ENCODE measurements at places on chromosomes 12 and 14. TPM values are rescaled to one million over a fixed set of nuclear protein-coding genes. Genes with fewer than 3 reads are reported as not detected.
A peak's percentile ranks its signal among the peaks of the same experiment; 100 is the strongest.

DNA sequence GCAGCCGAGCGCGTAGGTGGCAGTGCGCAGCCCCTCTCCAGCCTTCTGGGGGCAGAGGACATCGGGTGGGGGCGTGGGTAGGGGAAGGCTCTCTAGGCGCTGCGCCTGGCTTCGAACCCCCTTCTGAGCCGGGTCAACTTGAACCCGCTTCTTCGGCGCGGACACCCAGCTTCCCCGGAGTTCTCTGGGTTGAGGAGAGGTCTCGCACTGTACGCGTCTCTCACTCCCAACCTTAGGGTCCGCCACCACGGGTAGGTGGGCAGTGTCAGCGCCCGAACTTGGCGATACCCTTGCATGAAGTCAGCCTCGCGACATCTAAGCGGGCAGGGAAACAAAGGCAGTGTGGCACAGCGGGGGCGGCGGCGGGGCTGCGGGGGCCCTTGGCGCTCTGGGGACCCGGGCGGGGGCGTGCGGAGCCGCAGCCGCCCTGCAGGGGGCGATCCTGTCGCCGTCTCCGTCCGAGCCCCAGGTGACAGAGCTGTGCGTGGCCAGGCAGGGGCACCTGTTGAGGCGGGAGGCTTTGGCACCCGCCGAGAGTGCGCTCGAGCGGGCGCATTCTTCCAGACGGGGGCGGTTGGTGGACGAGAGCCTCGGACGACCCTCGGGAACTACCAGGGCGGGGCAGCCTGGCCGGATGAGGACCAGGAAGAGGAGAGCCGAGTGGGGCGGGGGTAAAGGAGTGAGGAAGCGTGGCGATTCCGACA, 1.1 kb downstream of the GALNT16 start:
- H3K4me3 ChIP-seq = peak overlapping the region; percentile 56
- no peak overlapping the region for H3K27ac ChIP-seq
- no peaks in the 10 kb centered on the region for H3K36me3 ChIP-seq

Gene FGD4
- 0.69 TPM for total RNA-seq

Gene CTSG
- total RNA-seq = not detected

GRCh38 chr12:32522331-32523221, 123.2 kb downstream of the FGD4 start:
- H3K27me3 ChIP-seq = no peaks in the 10 kb centered on the region
- no peak for DNase-seq
- H3K27ac ChIP-seq = no peak overlapping the region
- no peak overlapping the region for H3K4me3 ChIP-seq
- peaks cover 6% of the 10 kb centered on the region for H3K4me1 ChIP-seq

Gene OR6C3
- total RNA-seq = not detected

DNA sequence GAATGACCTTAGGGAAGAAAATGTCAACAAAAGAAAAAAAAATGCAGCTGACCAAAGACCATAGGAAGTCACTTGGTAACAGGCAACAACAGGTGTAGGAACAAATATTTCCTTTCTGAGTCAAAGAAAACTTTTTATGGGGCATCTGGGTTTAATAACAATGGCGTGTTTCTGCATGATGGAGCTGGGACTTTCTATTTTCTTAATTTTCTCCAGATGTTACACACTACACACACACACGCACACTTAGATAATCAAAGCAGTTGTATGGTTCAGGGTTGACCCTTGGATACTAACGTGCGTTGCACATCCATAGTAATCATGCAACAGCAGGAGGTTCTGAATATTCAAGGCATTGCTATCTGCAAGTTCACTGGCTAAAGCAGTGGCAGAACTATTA, 47.9 kb upstream of the NTF3 start:
- H3K27me3 ChIP-seq = peaks cover 5% of the 10 kb centered on the region
- H3K4me3 ChIP-seq = no peak overlapping the region
- H3K27ac ChIP-seq = no peak overlapping the region
- H3K36me3 ChIP-seq = no peaks in the 10 kb centered on the region

GRCh38 chr14:85528897-85529631, 880 bp upstream of the FLRT2 start:
- no peak for DNase-seq
- peaks cover 54% of the 10 kb centered on the region for H3K27me3 ChIP-seq
- H3K27ac ChIP-seq = no peak overlapping the region
- peaks cover 15% of the 10 kb centered on the region for H3K4me1 ChIP-seq
- peaks cover 6% of the 10 kb centered on the region for H3K36me3 ChIP-seq
- no peak overlapping the region for H3K4me3 ChIP-seq

DNA sequence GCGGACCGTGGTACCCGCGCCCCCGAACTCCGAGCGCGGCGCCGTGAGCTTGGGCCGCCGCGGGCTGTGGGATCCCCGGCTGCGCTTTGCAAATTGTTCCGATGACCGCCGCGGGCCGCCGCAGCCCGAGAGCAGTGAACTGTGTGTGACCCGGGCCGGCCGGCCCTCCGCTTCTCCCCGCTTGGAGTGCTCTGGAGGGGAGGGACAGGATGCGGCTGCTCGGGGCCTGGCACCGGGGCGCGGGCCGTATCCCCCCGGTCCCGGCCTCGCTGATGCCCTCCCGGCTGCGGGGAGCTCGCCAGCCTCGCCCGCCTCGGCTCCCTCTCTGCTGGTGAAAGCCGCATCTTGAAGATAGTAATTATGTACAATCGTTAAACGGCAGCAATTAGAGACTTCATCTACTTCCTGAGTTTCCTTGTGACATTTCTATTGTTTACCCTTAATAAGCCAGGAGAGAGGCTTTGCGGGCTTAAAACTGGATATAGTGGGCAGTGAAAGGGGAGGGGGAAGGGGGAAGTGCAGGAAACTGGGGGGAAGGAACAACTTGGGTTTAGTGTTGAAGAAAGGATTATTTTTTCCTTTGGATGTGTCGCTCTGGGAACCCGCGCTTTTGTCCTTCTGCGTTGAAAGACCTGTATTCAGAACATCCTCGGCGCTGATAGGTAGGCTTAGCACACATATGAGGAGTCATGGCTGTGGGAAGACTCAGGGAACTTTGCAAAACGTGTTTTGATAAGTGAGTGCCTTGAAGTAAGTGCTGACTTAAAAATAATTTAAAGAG, 1.2 kb downstream of the PELI2 start:
- H3K36me3 ChIP-seq = no peaks in the 10 kb centered on the region
- DNase-seq = no peak
- peaks cover 7% of the 10 kb centered on the region for H3K27me3 ChIP-seq
- peak overlapping the region; percentile 75 for H3K4me3 ChIP-seq
- peak overlapping the region; percentile 37 for H3K27ac ChIP-seq

GRCh38 chr12:67909091-67909531, 80.1 kb upstream of the IFNG-AS1 start:
- no peaks in the 10 kb centered on the region for H3K4me1 ChIP-seq
- no peaks in the 10 kb centered on the region for H3K36me3 ChIP-seq
- no peak overlapping the region for H3K27ac ChIP-seq
- H3K27me3 ChIP-seq = peaks cover 3% of the 10 kb centered on the region
- no peak for DNase-seq
- no peak overlapping the region for H3K4me3 ChIP-seq

Gene NKX2-1
- total RNA-seq = not detected

DNA sequence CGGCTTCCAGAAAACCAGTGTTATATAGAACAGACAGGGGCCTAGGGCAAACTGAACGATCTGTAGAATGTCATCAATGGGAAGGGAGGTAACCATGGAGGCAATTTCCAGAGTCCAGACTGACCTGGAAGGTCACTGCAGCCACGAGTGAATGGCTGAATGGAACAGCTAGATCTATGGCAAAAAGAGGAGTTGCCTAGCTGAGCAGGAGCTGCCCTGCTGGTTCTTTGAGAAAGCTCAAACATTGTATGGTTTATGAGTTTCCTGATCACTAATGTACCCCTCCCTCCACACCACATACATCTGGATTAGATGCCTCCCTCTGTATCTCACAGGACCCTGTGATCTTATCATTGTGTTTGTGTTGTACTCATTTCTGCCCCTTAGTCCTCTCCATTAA, 1.0 kb upstream of the RERG start:
- H3K27ac ChIP-seq = no peak overlapping the region
- H3K27me3 ChIP-seq = peaks cover 37% of the 10 kb centered on the region
- no peaks in the 10 kb centered on the region for H3K4me1 ChIP-seq
- no peaks in the 10 kb centered on the region for H3K36me3 ChIP-seq
- no peak for DNase-seq
- no peak overlapping the region for H3K4me3 ChIP-seq

Gene AJUBA
- total RNA-seq = 1.9 TPM

- H3K27me3 ChIP-seq = peaks cover 49% of the 10 kb centered on the region
- no peaks in the 10 kb centered on the region for H3K4me1 ChIP-seq
- DNase-seq = no peak
- no peak overlapping the region for H3K4me3 ChIP-seq
- H3K27ac ChIP-seq = no peak overlapping the region
Measured at GRCh38 chr12:80709811-80710726, 2.6 kb downstream of the MYF6 start.

Gene ALDH1L2
- 0.47 TPM for total RNA-seq

- no peaks in the 10 kb centered on the region for H3K36me3 ChIP-seq
- no peaks in the 10 kb centered on the region for H3K27me3 ChIP-seq
- H3K4me1 ChIP-seq = peaks cover 1% of the 10 kb centered on the region
- no peak for DNase-seq
- H3K27ac ChIP-seq = no peak overlapping the region
Measured at GRCh38 chr14:90777358-90777757, 38.9 kb downstream of the TTC7B start.

- no peak overlapping the region for H3K4me3 ChIP-seq
- no peaks in the 10 kb centered on the region for H3K4me1 ChIP-seq
- H3K27me3 ChIP-seq = no peaks in the 10 kb centered on the region
- no peak for DNase-seq
Measured at GRCh38 chr12:80864046-80864735, 73.5 kb downstream of the LIN7A start.

- no peak overlapping the region for H3K4me3 ChIP-seq
- DNase-seq = peak; percentile 91
- peaks cover 3% of the 10 kb centered on the region for H3K4me1 ChIP-seq
- H3K27ac ChIP-seq = peak overlapping the region; percentile 40
- no peaks in the 10 kb centered on the region for H3K27me3 ChIP-seq
Measured at GRCh38 chr14:74860899-74861733, 14.8 kb downstream of the PROX2 start.

Gene OAS3
- total RNA-seq = 16.8 TPM

- H3K4me1 ChIP-seq = peaks cover 5% of the 10 kb centered on the region
- no peak for DNase-seq
- no peak overlapping the region for H3K4me3 ChIP-seq
Measured at GRCh38 chr14:96176811-96177211, 27.8 kb upstream of the BDKRB2 start.

- no peak overlapping the region for H3K27ac ChIP-seq
- peaks cover 2% of the 10 kb centered on the region for H3K27me3 ChIP-seq
- DNase-seq = no peak
- H3K4me3 ChIP-seq = no peak overlapping the region
- H3K4me1 ChIP-seq = no peaks in the 10 kb centered on the region
- no peaks in the 10 kb centered on the region for H3K36me3 ChIP-seq
Measured at GRCh38 chr12:41514021-41514777, 326.1 kb downstream of the PDZRN4 start.

DNA sequence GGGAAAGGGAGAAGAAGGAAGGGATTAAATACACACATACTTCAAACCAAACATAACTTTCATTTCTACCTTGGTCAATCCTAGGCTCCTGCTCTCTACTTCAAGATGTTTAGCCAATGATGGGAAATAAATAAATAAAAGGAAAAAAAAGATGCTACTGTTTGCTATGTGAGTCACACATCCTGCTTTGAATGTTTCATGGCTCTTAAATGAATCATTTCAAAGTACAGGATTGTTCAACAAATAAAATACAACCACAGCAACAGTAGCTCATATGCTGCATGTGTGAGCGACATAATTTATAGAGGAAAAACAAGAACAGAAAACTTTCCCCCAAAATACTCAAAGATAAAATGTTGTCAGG, 54.3 kb upstream of the NPFF start:
- no peak overlapping the region for H3K4me3 ChIP-seq
- H3K36me3 ChIP-seq = peaks cover 1% of the 10 kb centered on the region
- no peak for DNase-seq
- H3K4me1 ChIP-seq = peaks cover 45% of the 10 kb centered on the region

Gene PTCSC3
- not detected for total RNA-seq

Gene ZDHHC17
- 68.0 TPM for total RNA-seq

GRCh38 chr14:36655571-36655962, 6.1 kb upstream of the PAX9 start:
- no peak for DNase-seq
- peaks cover 36% of the 10 kb centered on the region for H3K4me1 ChIP-seq
- peak overlapping the region; percentile 68 for H3K4me3 ChIP-seq
- H3K27ac ChIP-seq = no peak overlapping the region
- H3K27me3 ChIP-seq = peaks cover 58% of the 10 kb centered on the region
- peaks cover 3% of the 10 kb centered on the region for H3K36me3 ChIP-seq

Gene UBR7
- 13.8 TPM for total RNA-seq

DNA sequence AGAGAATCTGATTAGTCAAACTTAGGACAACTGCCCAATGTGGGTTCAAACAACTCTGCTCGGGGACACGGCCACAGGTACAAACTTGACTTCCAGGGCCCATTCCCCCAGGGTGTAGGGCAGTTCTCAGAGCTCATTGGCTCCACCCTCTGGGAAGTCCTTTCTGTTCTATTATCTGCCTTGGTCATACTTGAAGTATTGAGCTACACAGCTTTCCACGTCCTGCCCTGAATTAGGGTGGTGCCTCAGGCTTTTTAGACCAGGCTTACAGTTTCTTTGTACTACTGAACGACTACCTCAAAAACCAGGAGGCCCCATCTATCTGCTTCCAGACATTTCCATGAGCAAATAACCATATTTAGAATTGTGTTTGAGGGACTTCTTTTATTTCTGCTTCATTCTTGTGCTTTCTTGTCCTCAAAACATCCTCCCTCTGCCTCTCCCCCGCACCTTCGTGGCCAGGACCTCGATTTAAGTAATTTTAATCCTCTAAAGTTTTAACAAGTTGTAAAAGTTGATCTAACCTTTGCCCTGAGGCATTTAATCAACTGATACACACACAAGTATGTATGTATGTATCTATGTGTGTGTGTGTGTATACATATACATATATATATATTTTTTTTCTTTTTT, 281.7 kb upstream of the AMIGO2 start:
- peak; percentile 43 for DNase-seq
- peaks cover 43% of the 10 kb centered on the region for H3K4me1 ChIP-seq
- H3K27me3 ChIP-seq = no peaks in the 10 kb centered on the region
- peak overlapping the region; percentile 98 for H3K27ac ChIP-seq
- peak overlapping the region; percentile 85 for H3K4me3 ChIP-seq

Gene GPR137C
- 0.16 TPM for total RNA-seq

- no peak overlapping the region for H3K27ac ChIP-seq
- no peak overlapping the region for H3K4me3 ChIP-seq
- DNase-seq = no peak
Measured at GRCh38 chr14:105346200-105346533, 31.6 kb downstream of the PACS2 start.

DNA sequence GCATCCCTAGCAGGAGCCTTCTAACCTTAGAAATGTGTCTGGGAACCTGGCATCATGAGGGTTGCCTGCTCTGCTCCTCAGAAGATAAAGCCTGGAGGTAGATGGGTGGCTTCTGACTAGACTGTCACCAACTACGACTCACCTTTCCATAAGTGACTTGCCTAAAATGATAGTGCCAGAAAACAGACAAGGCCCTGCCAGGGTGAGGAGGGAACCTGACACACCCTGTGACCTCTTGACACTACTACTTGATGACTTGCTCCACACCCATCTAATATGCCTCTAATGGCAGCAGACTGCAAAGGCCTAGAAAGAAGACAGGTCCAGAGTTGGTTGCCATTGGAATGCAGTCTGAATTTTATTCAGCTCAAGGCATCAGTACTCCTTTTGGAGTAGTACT, 9.4 kb downstream of the RNF41 start:
- peaks cover 15% of the 10 kb centered on the region for H3K4me1 ChIP-seq
- peaks cover 8% of the 10 kb centered on the region for H3K36me3 ChIP-seq
- no peak overlapping the region for H3K4me3 ChIP-seq

Gene NTF3
- total RNA-seq = not detected

Gene SLCO1B3
- total RNA-seq = not detected

GRCh38 chr12:10395390-10395998, 5.7 kb upstream of the KLRK1 start:
- H3K27ac ChIP-seq = peak overlapping the region; percentile 99
- H3K36me3 ChIP-seq = peaks cover 13% of the 10 kb centered on the region
- H3K4me1 ChIP-seq = peaks cover 72% of the 10 kb centered on the region
- H3K4me3 ChIP-seq = peak overlapping the region; percentile 83

Gene PLEKHH1
- 1.0 TPM for total RNA-seq

Gene CLEC2A
- not detected for total RNA-seq
